ENCODE measurements at places on chromosomes 13 and 19.
A peak's percentile ranks its signal among the peaks of the same experiment; 100 is the strongest.

- peak overlapping the region; percentile 94 for H3K4me3 ChIP-seq
- peaks cover 38% of the 10 kb centered on the region for H3K36me3 ChIP-seq
- peaks cover 58% of the 10 kb centered on the region for H3K4me1 ChIP-seq
- peak; percentile 62 for DNase-seq
- H3K27ac ChIP-seq = peak overlapping the region; percentile 78
- no peaks in the 10 kb centered on the region for H3K27me3 ChIP-seq
Measured at GRCh38 chr19:45508417-45508860, 1.2 kb downstream of the VASP start.

GRCh38 chr19:38317104-38317612 is 1.4 kb upstream of the YIF1B start:
- peak overlapping the region; percentile 77 for H3K4me3 ChIP-seq
- peaks cover 6% of the 10 kb centered on the region for H3K36me3 ChIP-seq
- H3K27ac ChIP-seq = peak overlapping the region; percentile 92
- H3K4me1 ChIP-seq = peaks cover 62% of the 10 kb centered on the region
- H3K27me3 ChIP-seq = no peaks in the 10 kb centered on the region
- peak; percentile 51 for DNase-seq

GRCh38 chr19:57202160-57202559 is 10.9 kb downstream of the ZNF264 start:
- H3K4me1 ChIP-seq = peaks cover 11% of the 10 kb centered on the region
- H3K27me3 ChIP-seq = no peaks in the 10 kb centered on the region
- DNase-seq = no peak
- H3K36me3 ChIP-seq = peaks cover 96% of the 10 kb centered on the region
- H3K4me3 ChIP-seq = no peak overlapping the region

DNA sequence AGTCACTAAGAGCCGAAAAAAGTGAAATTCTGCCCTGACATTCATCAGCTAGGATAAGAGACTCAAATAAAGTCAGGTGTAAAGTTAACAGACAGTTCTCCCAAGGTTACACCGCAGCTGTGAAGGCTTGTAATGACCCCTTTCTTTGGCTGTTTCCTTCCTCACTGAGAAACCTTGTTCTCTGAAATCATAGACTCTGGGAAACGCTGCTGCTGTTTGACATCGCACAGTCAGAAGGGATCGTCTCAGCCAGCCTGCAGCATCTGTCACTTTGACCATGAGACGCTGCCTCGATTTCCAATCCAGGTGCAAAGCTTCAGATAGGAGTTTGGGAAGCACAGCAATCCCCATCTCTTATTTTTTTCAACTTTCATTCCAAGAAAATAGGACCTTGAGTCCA is 678 bp downstream of the BCAT2 start:
- peak overlapping the region; percentile 89 for H3K4me3 ChIP-seq
- H3K27ac ChIP-seq = peak overlapping the region; percentile 89

GRCh38 chr13:91313103-91313502 is 34.4 kb upstream of the MIR17HG start:
- peaks cover 18% of the 10 kb centered on the region for H3K4me1 ChIP-seq
- no peak for DNase-seq
- H3K36me3 ChIP-seq = no peaks in the 10 kb centered on the region
- H3K27me3 ChIP-seq = peaks cover 22% of the 10 kb centered on the region
- H3K27ac ChIP-seq = peak overlapping the region; percentile 47
- peak overlapping the region; percentile 43 for H3K4me3 ChIP-seq

DNA sequence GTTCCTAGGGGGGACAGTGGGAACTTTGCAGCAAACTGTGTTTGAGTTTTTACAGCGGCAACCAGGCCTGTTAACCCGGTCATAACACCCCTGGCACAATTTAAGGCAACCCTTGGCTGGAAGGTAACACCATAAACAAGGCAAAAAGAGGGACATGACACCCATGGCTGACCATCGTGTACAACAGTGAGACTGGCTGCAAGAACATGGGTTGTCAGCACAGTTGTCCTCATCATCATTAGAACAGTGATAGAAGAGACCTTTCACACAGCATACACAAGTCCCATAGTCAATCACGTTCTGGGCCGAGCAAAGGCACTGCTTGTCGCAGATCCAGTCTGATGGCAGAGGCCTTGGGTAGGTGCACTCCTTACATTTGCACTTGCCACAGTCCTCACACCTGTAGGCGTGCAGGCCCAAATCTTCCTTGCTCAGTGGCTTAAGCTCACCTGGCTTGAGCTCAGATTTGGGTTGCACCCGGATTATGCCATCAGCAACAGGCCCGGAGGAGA is 4.1 kb downstream of the SPRY2 start:
- H3K4me3 ChIP-seq = no peak overlapping the region
- H3K27ac ChIP-seq = no peak overlapping the region
- DNase-seq = no peak
- no peaks in the 10 kb centered on the region for H3K36me3 ChIP-seq
- peaks cover 9% of the 10 kb centered on the region for H3K27me3 ChIP-seq

DNA sequence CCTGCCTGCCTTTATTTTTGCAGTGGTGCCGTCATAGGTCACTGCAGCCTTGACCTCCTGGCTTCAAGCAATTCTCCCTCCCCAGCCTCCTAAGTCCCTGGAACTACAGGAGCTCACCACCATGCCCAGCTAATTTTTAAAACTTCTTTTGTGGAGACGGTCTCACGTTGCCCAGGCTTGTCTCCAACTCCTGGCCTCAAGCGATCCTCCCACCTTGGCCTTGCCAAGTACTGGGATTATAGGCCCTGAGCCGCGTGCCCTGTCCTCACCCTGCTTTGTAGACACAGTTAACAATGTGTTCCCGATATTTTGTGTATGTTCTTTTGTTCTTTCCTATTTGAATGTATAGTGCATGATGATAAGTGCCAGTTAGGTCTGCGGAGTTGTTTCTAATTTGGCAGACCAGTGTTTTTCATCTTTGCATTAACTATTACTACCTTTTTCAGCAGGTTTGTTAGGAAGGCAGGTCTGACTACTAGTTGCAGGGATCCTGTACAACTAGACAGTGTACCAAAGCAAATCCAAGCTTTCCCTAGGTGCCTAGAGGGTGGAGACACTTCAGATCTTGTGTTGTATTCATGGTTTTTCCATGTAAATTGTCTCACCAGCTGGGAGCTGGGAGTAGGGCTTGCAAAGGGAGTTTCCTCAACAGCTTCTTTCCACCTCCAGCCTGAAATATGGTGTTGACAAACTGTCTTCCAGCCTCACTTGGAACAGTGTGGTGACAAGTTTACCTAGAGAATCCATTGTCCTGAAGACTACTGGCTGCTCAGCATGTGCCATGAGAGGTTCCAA is 9.5 kb upstream of the WTIP start:
- H3K4me3 ChIP-seq = no peak overlapping the region
- H3K36me3 ChIP-seq = peaks cover 66% of the 10 kb centered on the region
- no peaks in the 10 kb centered on the region for H3K27me3 ChIP-seq
